Fibroblast of skin of right biceps (primary cell): ENCODE measurements at places on chromosomes 5 and 9.

- no peak for DNase-seq
Measured at GRCh38 chr5:174183701-174184100, 138.2 kb downstream of the NSG2 start.

DNA sequence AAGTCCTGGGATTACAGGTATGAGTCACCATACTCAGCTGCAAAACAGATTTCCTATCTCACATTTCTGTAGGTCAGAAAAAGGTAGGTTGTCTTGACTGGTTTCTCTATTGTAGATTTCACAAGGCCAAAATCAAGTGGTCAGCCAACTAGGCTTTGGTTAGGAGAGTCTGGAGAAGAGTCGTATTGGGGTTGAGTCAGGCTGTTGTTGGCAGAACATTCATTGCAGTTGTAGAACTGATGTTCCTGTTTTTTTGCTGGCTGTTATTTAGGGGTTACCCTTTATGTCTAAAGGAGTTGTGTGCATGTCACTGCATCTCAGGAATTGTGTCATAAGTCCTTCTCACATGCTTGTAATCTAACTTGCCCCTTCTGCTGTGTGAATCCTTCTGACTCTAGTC is 814.2 kb upstream of the GRAMD2B start:
- no peak for DNase-seq

- DNase-seq, result no peak
Measured at GRCh38 chr5:51622161-51622790, 239.0 kb downstream of the ISL1 start.

GRCh38 chr5:171162165-171162564 is 146.9 kb upstream of the TLX3 start:
- DNase-seq, result no peak

DNA sequence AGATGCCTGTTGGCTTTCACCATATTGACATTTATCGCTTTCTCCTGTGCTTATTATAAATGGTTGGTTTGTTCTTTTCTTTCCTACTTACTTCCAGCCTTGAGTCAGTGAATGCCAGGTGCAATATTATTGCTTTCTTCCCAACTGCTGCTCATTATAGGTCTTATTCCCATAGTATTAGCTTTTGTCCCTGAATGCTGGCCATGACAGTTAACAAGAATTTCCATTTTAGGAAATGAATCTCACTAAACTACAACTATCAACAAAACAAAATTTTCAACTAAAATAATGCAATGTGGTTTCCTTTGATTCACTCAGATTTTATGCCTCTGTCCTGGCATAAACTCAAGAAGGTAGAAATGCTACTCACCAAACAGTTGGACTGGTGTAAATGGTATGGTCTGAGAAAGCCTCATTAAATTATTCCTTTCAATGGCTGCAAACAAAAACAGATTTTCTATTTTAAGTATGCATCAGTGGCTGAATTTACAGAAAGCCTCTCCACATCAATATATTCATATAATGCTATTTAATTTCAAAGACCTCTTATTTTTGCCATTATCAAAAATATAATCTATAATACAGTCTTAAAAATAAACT is 145.4 kb downstream of the TRPM6 start:
- DNase-seq, result no peak

DNA sequence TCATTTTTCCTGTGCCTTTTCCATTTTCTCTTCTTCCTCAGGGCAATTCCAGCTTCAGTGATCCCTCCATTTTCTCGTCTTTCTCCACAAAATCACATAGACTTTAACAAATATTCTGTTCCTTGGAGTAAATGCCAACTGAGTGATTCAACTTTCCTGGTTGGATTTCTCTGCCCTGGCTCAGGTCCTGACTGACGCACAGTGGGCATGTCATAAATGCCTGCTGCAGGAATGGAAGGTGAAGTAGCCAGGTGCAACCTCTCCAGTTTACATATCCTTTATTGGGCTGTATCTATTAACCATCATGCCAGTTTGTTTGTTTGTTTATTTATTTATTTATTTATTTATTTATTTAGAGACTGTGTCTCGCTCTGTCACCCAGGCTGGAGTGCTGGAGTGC is 95.1 kb downstream of the MEF2C start:
- no peak for DNase-seq

- no peak for DNase-seq
Measured at GRCh38 chr9:101478444-101478843, 42.9 kb upstream of the ALDOB start.

GRCh38 chr5:179919487-179920060 is 11.9 kb upstream of the TBC1D9B start:
- no peak for DNase-seq

GRCh38 chr5:158903006-158903405 is 196.7 kb downstream of the EBF1 start:
- DNase-seq, result no peak

DNA sequence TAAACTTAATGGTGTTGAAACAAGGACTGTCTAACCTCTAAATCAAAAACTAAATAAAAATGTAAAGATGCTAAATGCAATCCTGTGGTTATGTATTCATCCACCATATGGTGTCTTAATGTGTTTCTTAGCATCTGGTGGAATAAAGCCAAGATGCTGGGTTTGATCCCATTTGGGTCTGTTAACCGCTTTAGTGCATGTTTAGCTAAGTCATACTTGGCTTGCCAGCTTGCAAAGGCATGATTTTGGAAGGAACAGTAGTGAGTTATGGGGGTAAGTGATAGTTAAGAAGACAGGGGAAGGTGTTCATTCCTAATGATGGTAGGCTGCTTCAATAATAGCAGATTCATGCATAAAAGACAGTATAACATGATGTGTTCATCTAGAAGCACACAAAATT is 139.0 kb upstream of the SLC27A6 start:
- peak; percentile 73 for DNase-seq

DNA sequence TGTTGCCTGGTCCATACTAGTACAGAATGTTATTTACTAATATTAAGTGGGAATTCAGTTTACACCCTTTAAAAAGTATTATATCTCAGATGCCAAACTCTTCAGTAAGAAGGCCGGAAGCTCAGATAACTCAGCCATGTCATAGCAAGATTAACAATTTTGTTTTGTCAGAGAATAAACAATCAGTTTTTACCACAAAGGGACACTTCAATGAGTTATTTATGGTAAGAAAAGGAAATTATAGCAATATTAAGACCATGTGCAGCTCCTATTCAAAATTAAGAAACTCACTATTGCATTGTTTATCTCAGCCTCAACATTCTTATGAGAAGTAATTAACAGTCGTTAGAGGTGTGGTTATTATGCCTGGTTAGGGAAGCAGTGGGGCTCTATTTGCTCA is 13.1 kb upstream of the ARL15 start:
- no peak for DNase-seq

DNA sequence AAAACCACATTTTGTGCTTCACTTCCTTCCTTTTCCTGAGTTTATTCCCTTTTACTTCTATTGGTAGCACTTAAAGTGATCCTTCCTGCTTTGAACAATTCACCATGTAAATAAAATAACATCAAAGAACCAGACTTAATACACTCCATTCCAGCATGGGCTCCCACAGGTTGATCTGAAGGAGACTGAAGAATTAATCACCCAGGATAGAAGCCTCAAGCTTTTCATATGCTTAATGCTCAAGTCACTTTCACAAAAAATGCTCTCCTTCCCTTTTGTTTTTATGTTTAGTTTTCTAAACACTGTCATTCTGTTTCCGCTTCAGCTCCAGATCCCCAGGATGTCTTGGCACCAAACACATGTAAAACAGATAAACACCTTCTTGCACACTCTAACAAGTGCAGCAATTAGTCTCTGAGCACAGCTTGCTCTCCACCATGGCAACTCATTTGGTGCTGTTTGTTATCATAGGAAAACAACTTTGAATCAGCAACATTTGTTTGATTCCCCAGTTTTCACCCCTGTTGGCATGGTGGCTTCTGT is 37.0 kb downstream of the DMRTA1 start:
- DNase-seq, result no peak

DNA sequence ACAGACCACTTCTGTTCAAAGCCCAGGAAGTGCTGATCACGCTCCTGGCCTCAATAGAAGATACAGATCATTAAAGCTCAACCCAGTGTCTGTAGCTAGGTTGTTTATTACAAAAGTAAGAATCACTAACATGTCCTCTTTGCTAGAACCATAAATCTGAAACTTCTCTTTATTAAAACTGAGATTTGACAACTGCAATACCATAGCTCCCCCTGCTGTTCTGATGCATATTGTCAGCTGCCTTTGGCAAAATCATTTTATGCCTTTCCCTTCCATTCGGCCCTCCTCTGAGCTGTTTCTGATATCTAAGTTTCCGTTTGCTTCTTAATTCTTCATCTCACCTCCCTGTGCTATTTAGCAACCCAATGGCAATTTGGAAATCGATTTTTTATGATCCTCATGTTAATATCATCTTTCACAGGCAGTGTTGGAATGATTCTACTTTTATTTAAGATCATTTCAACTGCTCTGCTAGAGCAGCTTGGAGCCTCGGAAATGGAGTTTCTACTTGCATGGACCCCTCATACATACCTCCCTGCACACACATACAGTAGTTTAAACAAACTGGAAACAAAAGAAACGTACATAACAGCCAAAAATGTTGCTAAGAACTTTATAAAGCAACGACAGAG is 998.8 kb downstream of the MAT2B start:
- DNase-seq, result peak; percentile 60

DNA sequence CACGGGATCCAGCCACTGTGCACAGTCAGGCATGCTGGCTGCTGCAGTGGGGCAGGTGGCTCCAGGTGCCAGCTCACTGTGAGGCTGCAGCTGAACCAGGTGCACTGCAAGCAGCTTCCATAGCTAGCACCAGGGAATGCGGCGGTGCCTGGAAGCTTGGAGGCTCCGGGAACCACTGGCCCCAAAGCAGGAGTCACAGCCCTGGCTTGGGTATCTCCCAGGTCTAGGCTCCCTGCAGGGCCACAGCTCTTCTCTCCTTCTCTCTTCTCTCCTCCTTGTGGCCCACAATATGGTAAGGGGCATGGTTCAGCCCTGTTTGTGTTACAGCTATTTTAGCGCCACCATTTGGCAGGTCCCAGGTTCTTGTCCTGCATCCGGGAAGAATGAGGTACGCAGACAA is 6.7 kb upstream of the MTMR12 start:
- DNase-seq, result no peak
